ENCODE measurements at places on chromosomes 16 and 17.

GRCh38 chr17:78236362-78237127 lies 5.1 kb downstream of the TMEM235 start:
- DNase-seq: no peak

GRCh38 chr17:83177611-83178532 lies 98.5 kb downstream of the METRNL start:
- DNase-seq: no peak

DNA sequence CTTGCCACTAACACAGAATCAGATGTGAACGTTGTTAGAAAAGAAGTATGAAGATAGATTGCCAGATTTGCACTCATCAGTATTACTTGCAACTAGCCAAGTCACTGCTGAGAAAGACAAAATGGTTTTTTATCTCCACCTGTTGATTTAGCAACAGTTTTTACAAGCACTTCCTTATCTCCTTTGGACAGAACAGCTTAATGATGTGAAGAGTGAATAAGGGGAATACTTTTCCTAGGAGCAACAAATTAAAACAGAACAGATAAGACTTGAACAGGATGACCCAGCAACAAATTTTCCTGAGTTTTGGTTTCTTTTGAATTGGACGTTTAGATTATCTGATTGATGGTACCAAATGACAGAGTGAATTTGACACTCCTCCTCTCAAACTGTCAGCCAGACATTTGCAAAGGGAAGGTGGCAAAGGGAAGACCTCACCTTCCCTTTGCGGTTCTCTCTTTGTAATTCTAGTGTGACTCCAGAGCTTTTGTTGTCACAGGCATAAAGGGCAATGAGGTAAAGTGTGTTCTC lies 130.6 kb downstream of the NLK start:
- DNase-seq: no peak

- DNase-seq: no peak
These were observed 17.5 kb downstream of the LIMD2 start for GRCh38 chr17:63682441-63682840.

- no peak for DNase-seq
These were observed 249.2 kb downstream of the HAPSTR1 start for GRCh38 chr16:9340526-9341256.

GRCh38 chr16:53504665-53505064 lies 1.7 kb upstream of the AKTIP start:
- DNase-seq: no peak

GRCh38 chr16:75821117-75821516 lies 94.8 kb upstream of the CPHXL start:
- DNase-seq: no peak

GRCh38 chr17:333626-334396 lies 18.8 kb downstream of the RPH3AL start:
- DNase-seq: no peak
